ENCODE measurements at places on chromosomes 2 and 18.

DNA sequence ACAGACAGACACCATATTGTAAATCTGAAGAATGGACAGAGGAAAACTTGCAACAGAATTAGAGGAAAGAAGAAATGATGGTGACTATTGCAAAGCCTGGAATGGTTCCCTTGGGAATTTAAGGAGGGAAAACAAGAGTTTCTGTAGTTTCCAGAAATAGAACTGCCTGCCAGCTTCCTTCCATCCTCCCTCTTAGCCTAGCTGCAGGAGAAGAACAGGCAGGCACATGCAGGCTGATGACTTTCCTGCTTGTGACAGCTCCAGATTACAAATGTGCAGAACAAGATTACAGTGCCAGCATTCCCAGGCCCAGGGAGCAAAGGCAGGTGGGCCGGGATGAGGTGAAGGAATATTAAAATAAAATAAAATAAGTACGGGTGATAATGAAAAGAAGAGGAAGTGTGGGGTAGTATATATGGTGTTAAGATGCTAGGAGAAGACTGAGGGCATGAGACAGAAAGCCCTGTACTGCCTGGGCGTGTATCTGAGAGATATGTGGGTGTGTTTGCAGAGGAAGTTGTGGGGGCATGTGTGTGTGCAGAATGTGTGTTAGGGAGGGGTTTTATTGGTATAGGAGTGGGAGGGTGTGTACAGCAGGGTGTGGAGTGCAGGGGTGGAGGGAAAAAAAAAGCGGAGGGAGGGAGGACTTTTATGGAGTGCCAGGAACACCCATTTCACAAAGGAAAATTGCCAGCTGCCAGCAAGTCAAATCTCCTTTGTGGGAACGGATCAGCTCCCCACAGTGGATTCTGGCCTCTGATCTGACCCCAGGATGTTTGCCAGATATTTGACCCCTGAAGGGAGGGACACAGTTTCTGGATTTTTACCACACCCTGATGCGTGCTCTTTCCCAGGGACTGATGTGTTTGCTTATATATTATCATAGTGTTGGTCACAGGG is 43.9 kb upstream of the NEMP2 start:
- no peak for DNase-seq

DNA sequence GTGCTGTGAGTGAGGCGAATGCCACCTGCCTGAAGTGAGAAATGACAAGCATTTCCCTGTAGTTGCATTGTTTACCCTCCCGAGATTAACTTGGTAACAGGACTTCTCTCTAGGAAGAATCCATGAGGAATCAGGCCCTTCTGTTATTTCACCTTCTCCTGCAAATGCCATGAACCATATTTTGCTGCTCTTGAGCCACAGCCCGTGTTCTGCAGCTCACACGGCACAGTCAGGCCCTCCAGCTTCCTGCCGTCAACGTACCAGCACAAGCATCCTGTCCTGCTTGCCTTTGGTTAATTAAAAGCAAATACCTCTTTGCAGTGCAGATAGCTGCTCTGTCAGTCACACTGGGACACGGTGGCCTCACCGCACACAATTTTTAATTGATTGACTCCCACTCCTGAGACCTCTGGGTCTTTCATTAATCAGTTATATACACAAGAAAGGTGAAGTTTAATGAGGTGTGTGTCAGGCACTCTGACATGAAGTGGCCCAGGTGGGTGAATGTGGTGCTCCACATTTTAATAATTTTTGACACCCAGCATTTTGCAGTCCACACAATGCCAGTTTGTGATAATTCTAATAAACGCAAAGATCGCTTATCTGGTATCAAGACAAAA is 95.3 kb upstream of the ASB18 start:
- DNase-seq, result no peak

GRCh38 chr2:154706660-154707059 is 8.2 kb downstream of the KCNJ3 start:
- DNase-seq, result no peak

DNA sequence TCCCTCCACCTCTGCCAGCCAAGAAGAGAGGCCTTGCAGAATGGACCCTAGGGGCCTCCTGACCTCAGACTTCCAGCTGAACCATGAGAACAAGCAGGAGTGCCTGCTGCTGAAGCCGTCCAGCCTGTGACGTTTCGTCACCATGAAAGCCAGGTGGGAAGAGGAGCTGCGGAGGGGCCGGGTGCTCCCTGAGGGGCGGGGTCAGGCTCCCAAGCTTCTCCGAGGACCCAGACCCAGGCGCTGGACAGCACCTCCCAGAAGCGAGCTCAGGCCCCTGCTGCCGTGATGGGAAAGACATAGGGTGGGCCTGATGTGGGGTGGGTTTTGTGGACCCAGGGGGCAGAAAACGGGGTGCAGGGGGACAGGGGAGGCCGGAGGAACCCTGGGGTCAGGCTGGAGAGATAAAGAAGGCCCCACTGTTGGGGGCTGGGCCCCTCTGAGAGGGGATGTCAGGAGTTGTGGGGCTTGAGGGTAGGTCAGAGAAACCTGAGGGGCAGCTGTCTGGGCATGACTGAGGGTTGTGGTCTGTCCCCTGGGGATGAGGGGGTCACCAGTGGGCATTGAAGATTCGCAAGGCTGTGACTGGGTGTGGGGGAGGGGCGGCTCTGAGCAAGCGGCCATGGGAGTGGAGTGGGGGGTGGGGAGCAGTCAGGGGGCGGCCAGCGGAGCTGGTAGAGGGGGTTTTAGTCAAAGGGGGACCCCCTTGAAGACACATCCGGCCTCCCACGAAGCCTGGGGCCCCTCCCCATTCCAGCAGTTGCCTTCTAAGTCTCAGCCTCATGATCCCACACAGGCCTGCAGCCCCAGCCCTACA is 73.4 kb upstream of the ODC1 start:
- no peak for DNase-seq

GRCh38 chr2:171578127-171578803 is 56.0 kb downstream of the CYBRD1 start:
- DNase-seq, result no peak
